Fibroblast of skin of scalp (primary cell): ENCODE measurements at places on chromosomes 3 and 15.

DNA sequence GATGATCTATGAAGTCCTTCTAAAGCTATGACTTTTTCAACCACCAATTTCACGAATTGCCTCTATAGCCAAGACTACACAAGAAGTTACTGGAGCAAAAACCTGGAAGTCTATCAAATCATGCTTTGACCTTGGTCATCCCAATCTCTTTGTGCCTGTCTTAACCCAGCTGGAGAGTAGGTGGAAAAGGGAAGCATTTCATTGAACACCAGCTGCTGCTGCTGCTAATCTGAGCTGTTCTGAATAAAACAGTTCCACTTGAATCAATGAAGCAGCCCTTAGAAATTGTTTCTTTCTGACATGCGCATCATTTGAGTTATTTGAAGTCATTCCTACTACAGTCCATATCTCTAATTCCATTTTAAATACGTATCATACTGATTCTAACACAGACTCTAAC lies 7.3 kb upstream of the UBE3A start:
- DNase-seq: no peak

GRCh38 chr3:61035573-61035972 lies 215.7 kb downstream of the FHIT start:
- DNase-seq: no peak

DNA sequence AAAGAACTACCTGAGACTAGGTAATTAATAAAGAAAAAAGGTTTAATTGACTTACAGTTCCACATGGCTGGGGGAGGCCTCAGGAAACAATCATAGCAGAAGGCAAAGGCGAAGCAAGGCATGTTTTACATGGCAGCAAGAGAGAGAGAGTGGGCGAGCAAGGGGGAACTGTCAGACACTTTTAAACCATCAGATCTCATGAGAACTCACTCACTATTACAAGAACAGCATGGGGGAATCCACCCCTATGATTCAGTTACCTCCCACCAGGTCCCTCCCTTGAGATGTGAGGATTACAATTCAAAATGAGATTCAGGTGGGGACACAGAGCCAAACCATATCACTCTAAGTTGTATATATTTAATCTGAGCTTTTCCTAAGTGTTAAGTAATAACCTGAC lies 79.0 kb upstream of the MLF1 start:
- DNase-seq: no peak

DNA sequence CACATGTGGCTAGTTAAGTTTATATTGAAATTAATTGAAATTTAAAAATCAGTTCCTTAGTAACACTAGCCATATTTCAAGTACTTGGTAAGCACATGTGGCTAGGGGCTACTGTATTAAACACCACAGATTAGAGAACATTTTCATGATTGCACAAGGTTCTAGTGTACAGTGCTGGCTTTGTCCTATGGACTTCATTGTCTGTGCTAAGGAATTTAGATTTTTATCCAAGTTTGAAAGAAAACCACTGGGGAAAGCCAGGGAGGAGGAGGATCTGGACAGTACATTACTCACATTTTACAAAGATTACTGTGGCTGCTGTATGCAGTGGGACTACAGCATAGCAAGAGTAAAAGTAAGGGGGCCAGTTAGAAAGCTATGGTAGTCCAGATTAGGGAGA lies 13.9 kb downstream of the STAC start:
- peak; percentile 33 for DNase-seq

- no peak for DNase-seq
These were observed 12.1 kb downstream of the FNDC3B start for GRCh38 chr3:172051310-172051956.

GRCh38 chr3:76938962-76939361 lies 100.9 kb upstream of the ROBO2 start:
- DNase-seq: peak; percentile 11

DNA sequence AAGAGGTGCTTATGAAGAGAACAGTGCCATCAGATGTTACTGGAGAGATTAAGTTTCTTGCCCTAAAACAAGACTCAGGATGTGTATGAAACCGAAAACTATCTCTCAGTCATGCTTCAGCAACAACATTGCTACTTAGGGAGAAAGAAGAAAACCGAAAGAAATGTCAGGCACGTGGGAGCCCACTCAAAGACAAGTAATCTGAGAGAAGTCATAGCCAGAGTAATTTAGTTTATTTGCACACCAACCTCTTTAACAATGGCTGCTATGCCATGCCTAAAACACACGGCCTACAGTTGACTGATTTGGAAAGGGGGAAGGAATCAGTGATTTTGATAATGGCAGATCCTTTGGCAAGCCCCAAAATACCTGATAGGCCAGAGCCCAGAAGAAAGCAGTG lies 162.9 kb downstream of the TIGIT start:
- DNase-seq: no peak

GRCh38 chr15:97316362-97316761 lies 644.1 kb upstream of the ARRDC4 start:
- DNase-seq: no peak

GRCh38 chr3:97999103-97999502 lies 26.9 kb upstream of the RIOX2 start:
- DNase-seq: no peak

- DNase-seq: peak; percentile 49
These were observed 19.2 kb downstream of the CPA3 start for GRCh38 chr3:148884261-148884660.

- DNase-seq: peak; percentile 7
These were observed 87.7 kb upstream of the MNS1 start for GRCh38 chr15:56552659-56553058.

- DNase-seq: no peak
These were observed 21.3 kb downstream of the MEGF11 start for GRCh38 chr15:66232267-66232625.

- DNase-seq: no peak
These were observed 122.4 kb downstream of the UBE2E2 start for GRCh38 chr3:23325466-23326065.

GRCh38 chr3:156681002-156681401 lies 6.6 kb downstream of the TIPARP start:
- DNase-seq: peak; percentile 64

DNA sequence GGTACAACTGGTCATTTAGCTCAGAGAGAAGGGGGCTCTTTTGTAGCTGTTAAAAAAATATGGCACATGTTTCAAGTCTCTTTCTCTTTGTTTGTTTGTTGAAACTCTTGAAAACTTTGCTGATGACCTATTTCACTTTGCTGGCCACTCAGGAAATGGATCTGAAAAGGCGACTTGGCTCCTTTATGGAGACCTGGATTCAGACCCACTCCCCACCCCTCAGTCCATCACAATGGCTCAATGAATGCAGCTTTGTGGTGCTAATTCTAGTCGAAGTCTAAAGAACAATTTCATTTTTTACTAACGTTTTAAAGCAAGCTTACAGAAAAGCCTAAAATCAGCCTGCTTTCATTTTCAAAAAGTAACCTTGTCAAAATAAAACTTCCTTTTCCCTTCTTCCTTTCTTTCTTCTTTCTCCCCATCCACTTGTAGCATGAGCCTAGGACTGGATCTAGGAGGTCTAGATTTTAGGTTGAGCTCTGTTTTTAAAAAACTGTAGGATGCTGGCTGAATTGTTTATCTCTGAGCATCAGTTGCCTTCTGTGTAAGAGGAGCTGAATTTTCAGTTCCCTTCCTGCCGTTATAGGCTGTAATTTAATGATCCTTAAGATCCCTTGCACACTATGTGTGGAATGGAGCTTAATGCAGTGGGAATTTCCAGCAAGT lies 165.5 kb upstream of the FEZF2 start:
- no peak for DNase-seq

- no peak for DNase-seq
These were observed 81.1 kb downstream of the OTOL1 start for GRCh38 chr3:161577662-161578061.
